ENCODE measurements at places on chromosomes 12 and 14. TPM values are rescaled to one million over a fixed set of nuclear protein-coding genes. Genes with fewer than 3 reads are reported as not detected.

GLI1 gene
- polyA plus RNA-seq: not detected

DPPA3 gene
- not detected for polyA plus RNA-seq

KRT82 gene
- polyA plus RNA-seq: not detected

E2F7 gene
- not detected for polyA plus RNA-seq

KRT78 gene
- polyA plus RNA-seq: not detected

Measured in CD14-positive monocyte (primary cell).